ENCODE measurements at places on chromosomes 6 and 20. TPM values are rescaled to one million over a fixed set of nuclear protein-coding genes. Genes with fewer than 3 reads are reported as not detected.

DNA sequence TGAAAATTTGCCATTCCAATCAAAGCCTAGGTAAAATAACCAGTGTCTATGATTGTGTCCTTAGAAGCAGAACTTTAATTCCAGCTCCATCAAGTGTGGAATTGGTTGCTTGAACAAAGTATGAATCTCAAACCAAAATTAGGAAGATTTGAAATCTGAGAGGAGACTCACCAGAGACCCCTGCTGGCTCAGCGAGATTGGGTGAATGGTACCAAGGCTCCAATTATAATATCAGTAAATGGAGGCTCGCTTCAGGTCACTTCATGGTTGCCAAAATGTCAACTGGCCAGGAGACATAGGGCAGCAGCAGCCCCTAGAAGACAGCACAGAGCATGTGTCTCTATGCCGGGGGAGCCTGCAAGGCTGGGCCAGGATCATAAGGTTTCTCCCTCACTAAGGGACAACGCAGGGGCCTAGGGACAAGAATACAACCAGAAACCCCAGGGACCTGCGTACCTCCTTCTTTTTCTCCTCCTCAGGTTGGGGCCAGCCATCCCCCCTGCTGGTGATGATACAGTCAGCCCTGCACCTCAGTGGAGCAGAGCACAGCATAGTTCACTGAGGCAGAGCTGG lies 14.0 kb downstream of the RBL1 start:
- DNase-seq = no peak
- peaks cover 4% of the 10 kb centered on the region for H3K36me3 ChIP-seq
- H3K4me1 ChIP-seq = no peaks in the 10 kb centered on the region
- H3K4me3 ChIP-seq = no peak overlapping the region

Gene TOX2
- total RNA-seq = 1.9 TPM

DNA sequence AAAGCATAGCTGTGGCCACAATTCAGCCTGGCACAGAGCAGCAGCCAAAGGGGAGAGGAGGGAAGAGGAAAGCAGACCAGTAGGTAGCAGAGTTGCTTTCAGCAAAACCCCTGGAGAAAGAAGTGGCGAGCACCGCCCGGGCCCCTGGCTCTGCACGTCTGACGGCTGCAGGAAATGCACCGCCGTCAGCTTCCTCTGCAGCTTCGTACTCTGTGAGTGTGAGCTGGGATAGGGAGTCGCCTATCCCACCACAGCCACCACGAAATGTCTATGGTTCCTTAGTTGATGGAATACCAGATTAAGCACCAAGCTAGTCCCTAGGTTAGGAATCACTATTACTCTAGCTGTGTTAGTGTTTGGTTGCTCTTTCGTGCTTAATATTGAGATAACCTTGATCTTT lies 79.9 kb upstream of the NAA20 start:
- H3K36me3 ChIP-seq = peaks cover 32% of the 10 kb centered on the region
- no peak overlapping the region for H3K4me3 ChIP-seq
- H3K27ac ChIP-seq = no peak overlapping the region
- peak; percentile 41 for DNase-seq
- H3K27me3 ChIP-seq = no peaks in the 10 kb centered on the region
- no peaks in the 10 kb centered on the region for H3K4me1 ChIP-seq

- H3K4me3 ChIP-seq = no peak overlapping the region
- H3K27ac ChIP-seq = no peak overlapping the region
- peaks cover 14% of the 10 kb centered on the region for H3K4me1 ChIP-seq
- no peaks in the 10 kb centered on the region for H3K36me3 ChIP-seq
Measured at GRCh38 chr6:143699430-143699825, 21.7 kb downstream of the PHACTR2 start.

GRCh38 chr6:39756582-39756981 lies 31.4 kb upstream of the KIF6 start:
- H3K36me3 ChIP-seq = no peaks in the 10 kb centered on the region
- H3K27ac ChIP-seq = no peak overlapping the region
- no peaks in the 10 kb centered on the region for H3K4me1 ChIP-seq
- DNase-seq = no peak

GRCh38 chr6:142605922-142606485 lies 304.2 kb downstream of the ADGRG6 start:
- DNase-seq = no peak
- no peaks in the 10 kb centered on the region for H3K36me3 ChIP-seq
- H3K4me1 ChIP-seq = no peaks in the 10 kb centered on the region
- H3K27me3 ChIP-seq = no peaks in the 10 kb centered on the region
- no peak overlapping the region for H3K27ac ChIP-seq

GRCh38 chr6:116386581-116387299 lies 16.0 kb downstream of the DSE start:
- peak overlapping the region; percentile 29 for H3K27ac ChIP-seq
- H3K4me3 ChIP-seq = no peak overlapping the region
- H3K4me1 ChIP-seq = peaks cover 10% of the 10 kb centered on the region
- no peak for DNase-seq
- no peaks in the 10 kb centered on the region for H3K36me3 ChIP-seq

DNA sequence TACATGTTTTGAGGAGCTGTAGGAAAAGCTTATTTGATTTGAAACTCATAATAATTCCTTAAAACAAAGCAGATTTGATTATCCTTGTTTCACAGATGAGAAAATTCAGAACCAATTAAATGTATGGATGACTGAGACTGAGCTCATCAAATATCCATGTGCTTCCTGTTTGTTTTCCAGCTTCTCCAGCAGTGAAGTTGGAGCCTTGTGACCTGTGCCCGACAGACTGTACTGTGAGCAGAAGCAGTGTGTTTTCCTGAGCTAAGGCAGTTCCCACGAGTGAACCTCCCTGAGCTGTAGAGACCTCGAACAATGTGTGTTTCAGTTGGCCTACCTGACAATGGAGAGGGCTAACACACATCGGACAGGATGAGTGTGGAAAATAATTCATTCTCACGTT lies 599.5 kb upstream of the NRSN1 start:
- no peaks in the 10 kb centered on the region for H3K36me3 ChIP-seq
- no peak for DNase-seq
- H3K27me3 ChIP-seq = no peaks in the 10 kb centered on the region
- H3K27ac ChIP-seq = no peak overlapping the region
- no peaks in the 10 kb centered on the region for H3K4me1 ChIP-seq

DNA sequence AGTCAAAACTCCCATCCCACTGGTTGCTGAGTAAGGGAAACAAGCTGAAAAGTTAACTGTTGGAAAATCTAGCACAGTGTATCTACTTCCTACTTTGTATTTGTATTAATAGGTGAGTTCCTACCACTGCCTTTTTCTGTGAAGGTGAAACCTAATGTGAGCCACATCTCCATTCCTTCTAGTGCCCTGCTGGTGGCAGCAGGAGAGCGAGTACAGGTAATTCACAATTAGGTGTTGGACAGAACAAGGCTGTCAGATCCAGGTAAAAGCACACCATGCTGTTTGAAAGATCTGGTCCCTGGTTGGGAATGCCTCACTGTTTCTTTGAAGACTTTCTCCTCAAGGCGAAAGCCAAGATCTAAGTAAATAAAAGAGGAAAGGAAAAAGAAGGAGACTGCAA lies 528.4 kb downstream of the PKHD1 start:
- no peaks in the 10 kb centered on the region for H3K27me3 ChIP-seq
- no peak overlapping the region for H3K4me3 ChIP-seq
- H3K4me1 ChIP-seq = no peaks in the 10 kb centered on the region
- DNase-seq = no peak

Measured in Peyer's patch (tissue), 4 donors.